G401 (cell line): ENCODE measurements at places on chromosomes 5 and 9.

DNA sequence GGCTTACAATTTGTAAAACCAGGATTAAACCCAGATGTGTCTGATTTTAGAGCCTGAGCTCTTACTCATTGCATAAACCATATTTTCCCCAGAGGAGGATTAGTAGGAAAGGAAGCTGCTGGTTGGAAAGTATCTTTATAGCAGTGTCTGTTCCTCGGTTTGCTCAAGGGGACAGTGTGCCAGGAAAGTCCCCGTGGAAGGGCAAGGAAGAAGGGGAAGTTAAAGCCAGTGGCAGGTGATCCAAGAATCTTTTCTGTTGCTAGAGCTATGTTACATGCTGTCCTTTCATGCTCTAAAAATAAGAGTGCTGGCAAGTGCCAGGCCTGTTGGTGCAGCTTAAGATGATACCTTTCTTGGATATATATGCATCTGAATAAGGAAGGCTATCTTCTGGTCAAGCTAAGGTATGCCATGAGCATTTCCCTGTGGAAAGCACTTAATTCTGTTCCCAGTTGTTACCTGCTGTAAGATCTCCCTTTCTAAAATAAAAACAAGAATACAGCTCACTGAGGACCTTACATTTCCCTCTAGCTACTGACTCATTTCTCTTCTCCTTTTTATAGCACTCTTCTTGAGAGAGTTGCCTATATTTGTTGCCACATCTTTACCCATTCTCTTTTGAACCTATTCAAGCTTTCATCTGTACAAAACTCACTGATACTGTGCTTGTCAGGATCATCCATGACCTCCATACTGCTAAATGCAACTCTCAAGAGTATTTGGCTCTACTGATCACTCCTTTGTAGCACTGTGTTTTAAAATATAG lies 8.0 kb downstream of the PDCD1LG2 start:
- DNase-seq = no peak

GRCh38 chr9:38416461-38416860 lies 7.8 kb downstream of the IGFBPL1 start:
- DNase-seq = no peak

GRCh38 chr5:33273985-33274384 lies 166.8 kb upstream of the TARS1 start:
- DNase-seq = no peak

DNA sequence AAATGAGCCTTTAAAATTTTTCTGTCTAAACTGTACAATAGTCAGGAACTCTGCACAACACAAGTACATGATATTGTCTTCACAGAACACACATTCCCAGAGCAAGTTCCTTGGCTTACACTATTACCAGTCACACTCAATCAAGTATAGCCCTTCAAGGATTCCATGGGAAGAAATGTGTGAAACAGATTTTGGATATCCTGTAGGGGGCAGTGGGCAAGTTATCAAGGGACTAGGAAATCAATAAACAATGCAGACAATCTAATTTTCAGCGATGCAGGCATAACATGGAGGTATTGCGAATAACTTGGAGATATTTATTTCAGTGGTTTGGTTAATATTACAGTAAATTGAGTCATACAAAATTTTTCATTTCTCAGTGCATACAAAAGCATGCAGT lies 1171.5 kb upstream of the NUDT12 start:
- DNase-seq = no peak

GRCh38 chr5:107470295-107470582 lies 200.5 kb downstream of the EFNA5 start:
- no peak for DNase-seq

- DNase-seq = no peak
Observed at GRCh38 chr9:93058355-93059010, at the start of gene SUSD3. TSS of gene SUSD3 (plus strand) at chr9:93058701. CDS start at chr9:93058743, 42 bp downstream.

GRCh38 chr5:118598311-118598710 lies 390.0 kb downstream of the DTWD2 start:
- peak; percentile 75 for DNase-seq

GRCh38 chr5:9547122-9547947 lies 1.5 kb upstream of the SEMA5A start:
- DNase-seq = no peak

GRCh38 chr5:81006947-81007636 lies 46.9 kb downstream of the RASGRF2 start:
- DNase-seq = no peak

DNA sequence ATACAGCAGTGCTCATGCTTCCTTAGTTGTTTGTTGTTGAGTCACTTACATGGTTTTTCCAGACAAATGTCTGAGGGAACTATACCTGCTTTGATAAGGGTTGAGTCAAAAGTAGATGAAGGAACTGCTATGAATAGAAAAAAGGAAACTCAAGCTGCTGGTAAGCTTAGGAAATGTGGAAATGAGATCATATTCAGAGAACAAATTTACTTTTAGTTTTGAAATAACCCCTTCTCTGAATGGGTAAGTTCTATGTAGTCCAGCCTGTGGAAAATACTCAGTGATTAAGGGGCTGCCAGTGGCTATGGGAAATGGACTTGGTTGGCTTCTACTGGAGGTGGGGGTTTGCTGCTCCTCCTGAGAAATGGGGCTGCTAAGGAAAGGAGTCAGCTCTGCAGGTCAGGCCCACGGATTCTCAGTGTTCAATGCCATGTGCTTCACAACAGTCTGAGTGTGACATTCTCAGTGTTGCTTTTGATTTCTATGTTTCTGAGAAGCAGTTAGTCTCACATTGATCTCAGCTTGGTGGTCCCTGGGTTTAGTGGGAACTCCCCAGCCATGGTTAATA lies 47.7 kb upstream of the GLRX start:
- DNase-seq = no peak

DNA sequence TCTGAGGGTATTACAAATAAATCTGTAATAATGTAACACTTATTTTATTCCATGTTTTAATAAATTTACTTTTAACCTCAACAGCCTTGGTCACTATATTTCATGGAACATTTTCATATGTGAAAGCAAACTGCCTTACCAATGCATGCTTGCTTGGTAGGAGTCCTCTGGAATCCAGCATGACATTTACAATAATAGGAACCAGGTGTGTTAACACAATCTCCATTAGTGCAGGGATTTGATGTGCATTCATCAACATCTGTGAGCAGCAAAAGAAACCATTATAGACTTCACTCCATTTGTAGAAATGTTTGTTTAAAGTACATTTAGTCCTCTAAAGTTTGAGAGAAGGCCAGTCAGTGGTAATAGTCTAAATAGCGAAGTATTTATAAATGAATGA lies 159.4 kb downstream of the FBN2 start:
- DNase-seq = no peak

- DNase-seq = no peak
Observed at GRCh38 chr9:70551801-70552200, 137.3 kb upstream of the KLF9 start.

DNA sequence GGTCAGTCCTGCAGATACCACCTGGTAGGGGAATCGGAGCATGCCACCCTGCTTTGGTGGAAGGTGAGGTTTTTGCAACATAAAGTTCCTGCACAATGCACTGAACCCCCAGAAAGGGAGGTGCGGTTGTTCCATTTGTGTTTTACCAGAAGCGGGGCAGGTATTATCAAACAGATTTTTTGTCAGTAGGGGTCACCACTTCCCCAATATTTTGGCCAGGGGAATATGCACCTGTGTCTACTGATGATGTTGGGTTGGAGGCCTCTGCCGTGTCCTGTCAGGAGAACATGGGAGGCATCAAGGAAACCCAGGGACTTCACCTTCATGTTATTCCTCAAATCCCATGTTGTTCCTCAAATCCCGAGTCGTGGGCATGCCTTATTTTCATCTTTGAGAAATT lies 438.7 kb downstream of the NTRK2 start:
- DNase-seq = no peak

DNA sequence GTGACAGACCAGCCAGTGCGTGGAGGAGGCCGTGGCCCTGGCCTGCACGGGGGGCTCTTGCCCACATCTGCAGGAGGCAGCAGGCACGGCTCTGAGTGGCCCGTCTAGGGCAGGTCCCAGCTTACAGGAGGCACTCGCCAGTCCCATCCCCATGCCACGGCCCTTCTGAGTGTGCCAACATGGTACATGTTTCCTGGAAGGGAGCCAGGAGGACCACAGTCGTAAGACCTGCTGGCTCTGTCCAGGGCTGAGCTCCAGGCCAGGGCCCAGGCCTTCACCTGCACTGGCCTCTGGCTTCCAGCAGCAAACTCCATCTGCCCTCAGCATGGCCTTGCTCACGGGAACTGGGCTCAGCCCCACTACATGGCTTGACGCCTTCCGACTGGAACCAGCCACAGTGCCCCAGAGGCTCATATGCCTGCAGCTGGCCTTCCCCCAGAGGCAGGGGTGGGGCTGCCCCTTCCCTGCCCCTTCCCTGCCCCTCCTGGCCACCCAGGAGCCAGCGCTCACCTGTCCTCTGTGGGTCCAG lies 3.8 kb downstream of the NKD2 start:
- DNase-seq = no peak

DNA sequence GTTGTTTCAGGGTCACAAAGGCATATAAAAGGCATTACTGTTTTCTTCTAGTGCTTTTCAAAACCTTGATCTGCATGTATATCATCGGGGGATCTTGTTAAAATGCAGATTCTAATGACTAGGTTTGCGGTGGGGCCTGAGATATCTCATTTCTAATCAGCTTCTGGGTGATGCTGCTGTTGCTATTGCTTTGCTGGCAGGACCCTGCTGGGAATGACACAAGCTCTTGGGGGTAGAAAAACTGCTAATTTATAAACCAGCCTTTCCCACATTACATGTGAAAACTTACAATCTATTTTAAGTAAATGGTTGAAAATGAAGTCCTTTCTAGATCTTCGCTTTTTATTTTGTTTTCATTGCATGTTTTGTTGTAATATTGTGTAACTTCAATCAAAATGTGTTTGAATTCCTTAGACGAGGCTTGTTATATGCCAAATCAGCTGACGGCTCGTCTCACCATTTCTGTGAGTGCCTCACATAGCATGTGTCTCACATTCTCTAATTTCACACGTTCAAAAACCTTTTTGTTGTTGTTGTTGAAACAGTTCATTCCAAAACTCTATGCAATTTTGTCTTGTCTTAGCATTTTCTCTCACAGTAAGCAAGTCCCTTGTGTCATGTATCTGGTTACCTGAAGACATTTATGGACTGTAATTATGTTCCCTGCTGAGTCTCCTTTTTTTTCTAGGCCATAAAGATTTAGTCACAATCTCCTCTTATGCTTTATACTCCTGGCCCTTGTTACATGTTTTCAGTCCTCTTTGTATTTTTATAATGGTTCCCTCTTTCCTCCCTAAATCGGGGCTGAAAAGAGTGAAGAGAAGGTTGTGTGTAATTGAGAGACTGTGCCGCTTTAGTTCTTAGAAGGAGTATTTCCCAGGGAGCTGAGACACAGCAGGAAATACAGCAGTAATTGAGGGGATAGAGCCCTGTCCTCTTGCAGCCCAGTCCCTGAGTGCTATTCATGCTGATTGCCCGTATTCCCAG lies 521.0 kb upstream of the SEMA6A start:
- no peak for DNase-seq

DNA sequence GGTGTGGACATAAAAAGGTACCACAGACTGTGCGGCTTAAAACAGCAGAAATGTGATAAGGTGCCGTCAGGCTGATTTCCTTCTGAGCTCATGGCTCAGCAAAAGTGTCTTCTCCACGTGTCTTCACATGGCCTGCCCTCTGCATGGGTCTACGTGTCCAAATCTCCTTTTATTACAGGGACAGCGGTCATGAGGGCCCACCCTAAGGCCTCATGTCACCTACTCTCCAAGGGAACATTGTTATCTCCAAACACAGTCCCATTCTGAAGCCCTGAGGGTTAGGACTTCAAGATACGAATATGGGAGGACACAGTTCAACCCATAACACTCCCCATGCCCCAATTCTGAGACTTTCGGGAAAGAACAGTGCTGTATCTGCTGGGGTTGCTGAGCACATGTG lies 35.2 kb downstream of the COL23A1 start:
- no peak for DNase-seq

DNA sequence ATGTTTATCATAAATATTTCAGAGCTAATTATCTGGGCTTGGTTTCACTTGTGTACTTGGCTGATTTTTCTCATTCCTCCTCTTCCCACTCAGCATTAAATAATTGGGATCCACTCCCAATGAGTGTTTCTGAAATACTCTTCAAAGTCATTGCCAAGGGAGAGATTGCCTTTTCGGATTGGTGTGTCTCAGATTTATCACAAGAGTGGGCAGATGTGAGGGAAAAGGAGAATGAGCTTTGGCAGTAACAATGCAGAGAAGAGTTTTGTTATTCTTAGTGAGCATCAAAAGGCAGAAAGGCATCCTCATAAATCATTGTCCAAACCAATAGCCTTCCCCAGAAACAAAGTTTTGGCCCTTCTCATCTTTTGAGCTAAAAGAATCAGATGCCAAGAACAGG lies 79.2 kb downstream of the SEMA5A start:
- no peak for DNase-seq

DNA sequence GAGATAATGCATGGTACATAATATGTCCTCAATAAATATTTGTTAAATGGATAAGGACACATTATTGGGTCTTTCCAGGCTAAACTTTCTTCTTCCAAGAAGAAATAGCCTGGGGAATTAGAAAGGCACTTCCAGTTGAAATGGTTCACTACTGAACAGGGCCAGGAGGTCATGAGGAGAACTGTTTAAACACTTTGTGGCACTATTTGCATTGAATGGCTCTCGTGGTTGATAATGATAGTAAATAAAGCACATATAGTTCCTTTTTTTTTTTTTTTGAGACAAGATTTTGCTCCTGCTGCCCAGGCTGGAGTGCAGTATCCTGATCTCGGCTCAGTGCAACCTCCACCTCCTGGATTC lies 19.9 kb upstream of the CAST start:
- DNase-seq = no peak

GRCh38 chr5:121031491-121031890 lies 567.4 kb downstream of the PRR16 start:
- no peak for DNase-seq
